ENCODE measurements at places on chromosomes 12 and 14.

- peak; percentile 81 for DNase-seq
These were observed 278.7 kb downstream of the ITPR2 start for GRCh38 chr12:26554332-26554731.

DNA sequence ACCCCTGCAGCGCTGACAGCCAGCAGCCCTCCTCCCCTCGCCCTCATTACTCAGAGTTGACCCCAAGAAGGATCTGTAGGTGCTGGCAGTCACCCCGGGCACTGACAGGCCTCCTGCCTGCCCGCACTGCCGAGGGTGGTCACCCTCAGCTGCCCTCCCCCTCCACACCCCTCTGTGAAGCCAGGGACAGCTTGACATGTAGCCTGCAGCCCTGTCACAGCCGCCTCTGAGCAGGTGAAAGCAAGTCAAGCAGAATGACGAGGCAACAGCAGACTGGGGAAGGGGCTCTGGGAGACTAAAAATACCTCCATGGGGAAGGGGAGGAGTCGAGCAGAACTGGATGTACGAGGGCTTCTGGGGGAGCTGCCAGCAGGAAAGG is 178.1 kb downstream of the DPF3 start:
- DNase-seq, result no peak

DNA sequence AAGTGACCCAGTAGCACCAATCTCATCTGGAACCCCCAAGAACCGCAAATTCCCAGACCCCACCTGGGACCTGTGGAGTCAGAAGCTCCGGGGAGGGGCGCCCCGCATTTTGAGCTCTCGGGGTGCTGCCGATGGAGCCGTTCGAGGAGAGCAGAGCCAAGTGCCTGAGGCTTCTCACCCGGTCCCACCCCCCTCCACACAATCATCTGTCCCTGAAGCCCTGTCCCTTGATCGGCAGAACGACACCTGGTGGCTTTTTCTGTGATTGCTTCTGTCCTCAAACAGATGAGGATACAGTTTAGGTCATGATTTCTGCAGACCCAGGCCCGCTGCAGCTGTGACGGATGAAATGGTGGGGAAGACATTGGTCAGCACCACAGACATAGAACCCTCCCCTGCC is 74.7 kb downstream of the NOC4L start:
- DNase-seq, result peak; percentile 35

- DNase-seq, result no peak
These were observed 60.3 kb upstream of the GALNT9 start for GRCh38 chr12:132389526-132390286.

GRCh38 chr14:26026384-26026783 is 571.4 kb downstream of the NOVA1 start:
- no peak for DNase-seq

GRCh38 chr14:72308967-72309485 is 376.8 kb downstream of the RGS6 start:
- DNase-seq, result no peak

DNA sequence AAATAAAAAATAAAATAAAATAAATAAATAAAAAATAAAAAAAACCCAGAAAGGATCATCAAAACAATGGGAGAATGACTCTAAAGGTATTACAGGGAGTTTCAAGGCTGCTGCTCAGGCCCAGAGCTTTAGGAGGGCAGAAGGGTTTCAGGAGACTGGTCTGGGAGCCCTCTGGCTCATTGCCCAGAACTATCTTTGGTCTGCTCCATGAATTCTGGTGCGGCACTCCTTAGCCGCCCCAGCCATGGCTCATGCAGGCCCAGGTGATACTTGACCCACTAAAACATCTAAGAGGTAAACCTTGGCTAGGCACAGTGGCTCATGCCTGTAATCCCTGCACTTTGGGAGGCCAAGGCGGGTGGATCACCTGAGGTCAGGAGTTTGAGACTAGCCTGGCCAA is 14.7 kb upstream of the TMED10 start:
- no peak for DNase-seq

- no peak for DNase-seq
These were observed 39.7 kb upstream of the BDKRB2 start for GRCh38 chr14:96164861-96165490.

DNA sequence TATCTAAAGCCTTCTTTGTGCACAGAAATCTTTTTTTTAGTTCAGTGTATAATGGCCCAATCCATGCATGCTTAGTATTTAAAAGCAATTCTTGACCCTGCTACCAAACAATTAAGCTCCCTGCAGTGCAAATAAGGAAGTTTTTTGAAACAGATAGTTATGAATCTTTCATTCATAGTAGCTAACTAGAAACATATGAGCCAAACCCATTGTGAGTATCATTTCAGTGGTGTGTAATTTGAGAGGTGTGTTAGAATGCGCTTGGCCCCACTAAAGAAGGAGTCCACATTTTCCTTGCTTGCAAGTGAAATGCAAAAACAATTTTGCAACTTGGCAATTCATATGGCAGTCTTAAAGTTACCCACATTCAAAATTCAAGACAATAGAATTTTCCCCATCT is 14.4 kb downstream of the EPS8 start:
- DNase-seq, result no peak
